ENCODE measurements at places on chromosomes 11 and 22. TPM values are rescaled to one million over a fixed set of nuclear protein-coding genes. Genes with fewer than 3 reads are reported as not detected.

The CCDC90B gene
- total RNA-seq = 87.4 TPM

The MUC6 gene
- not detected for total RNA-seq

The DERL3 gene
- 0.68 TPM for total RNA-seq

The OR8D1 gene
- total RNA-seq = not detected

The SGSM1 gene
- 0.33 TPM for total RNA-seq

The WNT11 gene
- total RNA-seq = 1.5 TPM

The RRAS2 gene
- total RNA-seq = 53.9 TPM

The C22orf15 gene
- total RNA-seq = not detected

The BRSK2 gene
- 7.9 TPM for total RNA-seq

The OSBPL5 gene
- total RNA-seq = 6.0 TPM

The MOGAT2 gene
- total RNA-seq = not detected

The MACROD1 gene
- total RNA-seq = 13.3 TPM

All from A549 treated with ZK216348 at 1 μM for 4 hours (cell line).